ENCODE measurements at places on chromosomes 1 and 21. TPM values are rescaled to one million over a fixed set of nuclear protein-coding genes. Genes with fewer than 3 reads are reported as not detected.

C1orf232 gene
- not detected for total RNA-seq

C1orf185 gene
- total RNA-seq, result not detected

CYP4Z1 gene
- not detected for total RNA-seq

HES4 gene
- 3.6 TPM for total RNA-seq

FAM131C gene
- not detected for total RNA-seq

NBPF15 gene
- total RNA-seq, result 44.2 TPM

LGR6 gene
- 1.3 TPM for total RNA-seq

TNFRSF18 gene
- 1.2 TPM for total RNA-seq

NECTIN4 gene
- 1.4 TPM for total RNA-seq

CD2 gene
- total RNA-seq, result 110 TPM

ALX3 gene
- not detected for total RNA-seq

ARHGAP30 gene
- 60.3 TPM for total RNA-seq

ADAM15 gene
- 25.1 TPM for total RNA-seq

HOOK1 gene
- 8.8 TPM for total RNA-seq

HENMT1 gene
- 6.3 TPM for total RNA-seq

LY9 gene
- total RNA-seq, result 93.1 TPM

ANGPTL3 gene
- not detected for total RNA-seq

CLEC20A gene
- total RNA-seq, result 0.21 TPM

GBP4 gene
- 21.8 TPM for total RNA-seq

CR1 gene
- 29.1 TPM for total RNA-seq

RIIAD1 gene
- not detected for total RNA-seq

CFAP57 gene
- 0.10 TPM for total RNA-seq

RNF11 gene
- 134 TPM for total RNA-seq

CAPN9 gene
- not detected for total RNA-seq

NCSTN gene
- total RNA-seq, result 54.5 TPM

TEKT2 gene
- total RNA-seq, result 0.10 TPM

NBPF6 gene
- total RNA-seq, result not detected

PADI4 gene
- total RNA-seq, result 8.2 TPM

TRIM67 gene
- under 0.01 TPM for total RNA-seq

KCNA3 gene
- 143 TPM for total RNA-seq

SPRR2D gene
- total RNA-seq, result not detected

ACTL8 gene
- not detected for total RNA-seq

MAP1LC3C gene
- total RNA-seq, result not detected

KRTAP10-3 gene
- total RNA-seq, result not detected

OR6N1 gene
- total RNA-seq, result under 0.01 TPM

TSACC gene
- not detected for total RNA-seq

BSND gene
- total RNA-seq, result not detected

DCDC2B gene
- not detected for total RNA-seq

BEND5 gene
- 5.1 TPM for total RNA-seq

Data from mononuclear cell (primary cell).